ENCODE measurements at places on chromosomes 4 and X. TPM values are rescaled to one million over a fixed set of nuclear protein-coding genes. Genes with fewer than 3 reads are reported as not detected.

SPOCK3 gene
- 0.44 TPM for total RNA-seq

DNA sequence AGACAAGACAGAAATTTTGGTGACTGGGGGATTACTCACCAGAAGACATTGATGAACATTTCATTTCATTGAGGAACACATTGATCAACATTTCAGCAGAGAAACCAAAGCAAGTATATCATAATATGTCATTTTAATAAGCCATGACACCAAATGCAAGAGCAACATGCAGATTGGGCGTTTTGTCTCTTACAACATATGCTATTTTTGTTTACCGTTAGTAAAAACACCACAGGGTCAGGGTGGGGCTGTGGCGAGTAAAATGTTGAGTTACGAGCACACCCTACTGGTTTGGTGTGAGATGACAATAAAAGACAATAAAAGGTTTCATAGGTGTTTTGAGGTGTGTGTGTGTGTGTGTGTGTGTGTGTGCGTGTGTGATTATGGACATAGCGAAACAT, 294.5 kb downstream of the PDGFC start:
- no peak for DNase-seq
- no peaks in the 10 kb centered on the region for H3K36me3 ChIP-seq
- H3K27ac ChIP-seq: no peak overlapping the region

DNA sequence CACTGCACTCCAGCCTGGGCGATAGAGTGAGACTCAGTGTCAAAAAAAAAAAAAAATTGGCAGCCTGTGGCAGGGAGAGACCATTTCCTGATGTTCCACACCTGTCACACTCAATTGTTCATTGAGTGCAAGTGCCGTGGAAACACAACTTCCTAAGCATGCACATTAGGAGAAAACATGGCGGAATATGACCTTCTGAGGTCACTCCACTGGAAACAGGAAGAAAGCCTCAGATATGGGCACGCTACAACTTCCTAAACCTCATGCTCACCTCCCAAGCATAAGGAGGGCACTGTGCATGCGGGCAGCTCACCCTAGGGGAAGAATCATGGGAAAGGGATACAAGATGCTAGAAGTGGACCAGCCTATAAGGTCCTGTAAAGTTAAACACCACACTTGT, 28.5 kb upstream of the CD99 start:
- peaks cover 5% of the 10 kb centered on the region for H3K4me1 ChIP-seq
- no peak overlapping the region for H3K4me3 ChIP-seq
- no peak for DNase-seq
- no peaks in the 10 kb centered on the region for H3K27me3 ChIP-seq
- H3K36me3 ChIP-seq: peaks cover 3% of the 10 kb centered on the region

- no peaks in the 10 kb centered on the region for H3K4me1 ChIP-seq
- H3K27me3 ChIP-seq: no peaks in the 10 kb centered on the region
- H3K4me3 ChIP-seq: no peak overlapping the region
- H3K36me3 ChIP-seq: no peaks in the 10 kb centered on the region
Measured at GRCh38 chr4:9952415-9952950, 68.8 kb downstream of the SLC2A9 start.

GRCh38 chr4:137909529-137910309, 332.4 kb downstream of the SLC7A11 start:
- no peaks in the 10 kb centered on the region for H3K4me1 ChIP-seq
- H3K4me3 ChIP-seq: no peak overlapping the region
- no peak overlapping the region for H3K27ac ChIP-seq
- no peaks in the 10 kb centered on the region for H3K36me3 ChIP-seq

- no peak for DNase-seq
- no peak overlapping the region for H3K27ac ChIP-seq
- no peak overlapping the region for H3K4me3 ChIP-seq
Measured at GRCh38 chr4:138616775-138617174, 374.6 kb upstream of the SLC7A11 start.

MAGEB10 gene
- total RNA-seq: not detected

- H3K4me3 ChIP-seq: no peak overlapping the region
- no peaks in the 10 kb centered on the region for H3K27me3 ChIP-seq
- DNase-seq: no peak
Measured at GRCh38 chr4:60133375-60133774, 1066.8 kb upstream of the ADGRL3 start.

- H3K27me3 ChIP-seq: no peaks in the 10 kb centered on the region
- DNase-seq: no peak
- H3K36me3 ChIP-seq: peaks cover 18% of the 10 kb centered on the region
- peak overlapping the region; percentile 47 for H3K27ac ChIP-seq
- H3K4me3 ChIP-seq: no peak overlapping the region
Measured at GRCh38 chrX:119672426-119672825, 20.5 kb downstream of the SEPTIN6 start.

PLS3 gene
- total RNA-seq: 1.6 TPM

DNA sequence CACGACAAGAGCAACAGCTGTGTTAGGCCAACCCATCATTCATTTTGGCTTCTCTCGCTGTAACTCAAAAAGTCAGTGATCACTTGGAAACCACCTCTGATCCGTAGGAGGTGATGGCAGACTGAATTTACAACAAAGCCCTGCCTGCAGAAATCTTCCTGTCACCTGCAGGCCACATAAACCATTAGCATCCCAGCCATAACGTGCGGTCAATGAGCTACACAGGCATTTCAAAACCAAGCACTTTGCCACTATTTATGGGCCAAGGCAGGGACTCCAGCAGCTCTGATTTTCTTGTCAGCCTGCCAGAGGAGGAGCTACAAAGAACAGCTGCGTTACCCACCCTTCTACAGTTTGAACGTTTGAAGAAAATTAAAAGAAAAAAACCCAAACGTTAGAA, 228.1 kb upstream of the PPARGC1A start:
- no peaks in the 10 kb centered on the region for H3K36me3 ChIP-seq
- no peak for DNase-seq
- peaks cover 3% of the 10 kb centered on the region for H3K27me3 ChIP-seq
- H3K4me3 ChIP-seq: no peak overlapping the region
- no peak overlapping the region for H3K27ac ChIP-seq

DNA sequence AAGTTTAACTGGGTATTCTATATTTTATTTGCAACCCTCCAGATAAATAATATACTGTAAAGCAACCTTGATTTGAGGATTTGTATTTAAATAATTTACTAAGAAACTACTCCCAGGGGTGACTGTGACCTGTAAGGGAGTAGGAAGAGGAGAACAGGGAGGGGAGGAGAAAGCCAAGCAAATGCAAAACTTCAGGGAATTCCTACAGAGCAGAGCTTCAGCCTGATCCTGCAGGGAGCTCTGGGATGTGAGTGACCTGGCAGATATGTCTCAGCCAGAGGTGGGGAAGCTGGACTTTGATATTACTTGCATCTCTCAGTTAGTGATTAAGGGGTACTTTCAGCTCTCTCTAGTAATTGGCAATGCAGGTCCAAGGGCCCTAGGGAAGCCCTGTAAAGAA, 302.0 kb downstream of the FRMPD4 start:
- H3K27ac ChIP-seq: no peak overlapping the region
- H3K27me3 ChIP-seq: peaks cover 4% of the 10 kb centered on the region
- no peaks in the 10 kb centered on the region for H3K36me3 ChIP-seq

CXorf65 gene
- 10.4 TPM for total RNA-seq

GRCh38 chr4:95061220-95061619, 303.5 kb downstream of the BMPR1B start:
- H3K27me3 ChIP-seq: no peaks in the 10 kb centered on the region
- no peak overlapping the region for H3K4me3 ChIP-seq

GRCh38 chr4:106126062-106126461, 189.9 kb downstream of the TBCK start:
- H3K4me3 ChIP-seq: no peak overlapping the region
- no peak for DNase-seq
- no peaks in the 10 kb centered on the region for H3K27me3 ChIP-seq

PLRG1 gene
- total RNA-seq: 152 TPM

GRCh38 chrX:3541336-3541735, 172.1 kb downstream of the PRKX start:
- no peaks in the 10 kb centered on the region for H3K4me1 ChIP-seq
- H3K36me3 ChIP-seq: peaks cover 3% of the 10 kb centered on the region
- no peak overlapping the region for H3K4me3 ChIP-seq
- DNase-seq: no peak

USP27X gene
- 1.8 TPM for total RNA-seq

KCNIP4 gene
- not detected for total RNA-seq

DNA sequence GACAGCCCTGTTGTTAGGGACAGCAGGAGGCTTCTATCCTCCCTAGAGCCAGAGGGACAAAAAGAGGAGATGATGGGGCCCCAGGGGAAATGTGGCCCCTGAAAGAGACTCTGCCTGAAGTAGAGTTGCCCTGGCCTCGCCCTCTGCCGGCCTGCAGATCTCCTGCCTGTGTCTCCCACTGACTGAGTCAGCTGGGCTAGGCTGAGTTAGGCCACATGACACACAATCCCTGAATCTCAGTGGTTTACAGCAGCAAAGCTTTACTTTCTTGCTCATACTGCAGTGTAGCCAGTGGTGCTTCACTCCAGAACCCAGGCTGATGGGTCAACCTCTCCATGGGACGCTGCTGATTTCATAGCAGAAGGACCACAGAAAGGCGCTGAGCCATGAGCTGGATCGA, 23.5 kb downstream of the DRD5 start:
- H3K27ac ChIP-seq: no peak overlapping the region
- no peaks in the 10 kb centered on the region for H3K36me3 ChIP-seq
- peaks cover 22% of the 10 kb centered on the region for H3K27me3 ChIP-seq
- H3K4me1 ChIP-seq: no peaks in the 10 kb centered on the region
- DNase-seq: no peak

DNA sequence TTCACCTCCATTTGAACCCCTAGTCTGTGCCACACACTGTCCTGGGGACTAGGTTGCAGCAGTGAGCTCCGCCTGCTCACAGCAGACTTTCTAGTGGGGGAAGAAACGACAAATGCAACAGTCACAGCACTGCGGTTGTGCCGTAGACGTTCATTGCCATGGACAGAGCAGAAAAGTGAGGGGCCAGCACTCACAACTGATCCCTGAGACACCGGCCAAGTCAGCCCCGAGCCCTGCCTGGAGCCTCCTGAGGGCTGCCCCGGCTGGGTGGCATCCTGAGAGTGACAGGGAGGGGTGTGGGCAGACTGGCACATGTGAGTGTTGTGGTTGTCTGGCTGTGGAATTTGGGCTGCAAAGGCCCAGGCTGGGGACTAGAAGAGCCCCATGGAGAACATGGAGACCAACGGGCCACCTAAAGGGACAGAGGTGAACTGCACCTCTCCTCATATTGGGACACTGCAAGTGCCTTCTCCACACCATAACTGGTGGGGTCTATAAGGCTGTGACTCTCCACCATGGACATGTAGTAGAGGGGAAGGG, 4.6 kb downstream of the DUSP9 start:
- no peak for DNase-seq
- no peak overlapping the region for H3K27ac ChIP-seq
- no peak overlapping the region for H3K4me3 ChIP-seq
- H3K36me3 ChIP-seq: no peaks in the 10 kb centered on the region
- H3K27me3 ChIP-seq: peaks cover 7% of the 10 kb centered on the region

DNA sequence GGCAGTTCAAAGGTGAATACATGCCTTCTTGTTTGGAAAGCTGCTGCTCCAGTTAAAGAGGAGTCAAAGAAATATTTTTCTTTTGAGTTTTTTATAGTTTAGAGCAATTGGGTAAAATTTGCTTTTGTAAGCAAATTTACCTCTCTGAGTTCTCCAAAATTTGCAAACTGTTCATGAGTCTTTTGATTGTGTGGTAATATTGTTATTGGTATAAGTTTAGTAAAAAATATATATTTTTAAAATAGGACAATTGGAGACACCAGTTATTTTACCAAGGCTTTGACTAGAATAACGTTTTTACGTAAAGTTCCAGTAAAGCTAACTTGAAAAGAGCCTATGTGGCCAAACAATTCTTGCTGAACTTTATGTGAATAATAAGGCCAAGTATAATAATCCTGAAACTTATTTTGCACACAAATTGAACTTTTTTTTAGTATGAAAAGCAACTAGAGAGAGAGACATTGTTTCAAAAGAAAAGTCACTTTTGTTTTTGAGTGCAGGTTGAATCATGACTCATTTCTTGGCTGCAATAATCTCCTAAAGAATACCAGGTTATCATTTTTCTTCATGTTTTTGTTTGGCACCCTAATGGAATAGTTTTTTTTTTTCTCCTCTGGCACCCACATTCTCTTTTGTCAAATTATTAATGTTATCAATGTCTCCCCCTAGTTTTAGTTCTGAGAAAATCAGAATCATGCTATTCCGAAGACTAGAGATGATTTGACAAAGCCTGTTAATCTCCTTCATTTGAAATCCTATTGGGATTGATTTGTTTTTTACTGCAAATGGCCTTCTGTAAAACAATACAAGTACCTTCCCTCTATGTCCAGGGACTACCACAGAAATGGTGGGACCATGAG, 57.1 kb downstream of the UGT2B10 start:
- H3K4me1 ChIP-seq: no peaks in the 10 kb centered on the region
- DNase-seq: no peak

MCF2 gene
- 0.32 TPM for total RNA-seq

- H3K4me3 ChIP-seq: no peak overlapping the region
- no peaks in the 10 kb centered on the region for H3K36me3 ChIP-seq
- peaks cover 16% of the 10 kb centered on the region for H3K27me3 ChIP-seq
- no peak for DNase-seq
Measured at GRCh38 chrX:38086451-38087215, 80.3 kb downstream of the SYTL5 start.

DNA sequence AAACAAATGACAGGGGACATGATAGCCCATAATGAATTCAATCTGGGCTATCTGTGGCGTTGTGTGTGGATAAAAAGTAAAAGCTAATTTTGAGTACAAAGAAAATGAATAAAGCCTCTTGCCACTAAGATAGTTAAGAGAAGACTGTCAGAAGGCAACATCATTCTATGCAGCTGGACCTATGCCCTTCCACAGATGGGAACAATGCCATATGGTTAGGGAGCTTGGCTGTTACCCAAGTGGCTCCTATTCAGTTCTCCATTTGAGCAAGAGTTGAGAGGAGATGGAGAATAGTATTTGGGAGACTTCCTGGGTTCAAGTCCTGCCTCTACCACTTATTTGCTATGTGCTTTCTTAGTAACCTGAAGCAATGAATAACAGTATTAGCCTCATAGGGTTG, 107.7 kb downstream of the ANXA3 start:
- H3K27me3 ChIP-seq: no peaks in the 10 kb centered on the region
- peak overlapping the region; percentile 86 for H3K27ac ChIP-seq
- H3K4me1 ChIP-seq: peaks cover 64% of the 10 kb centered on the region
- H3K36me3 ChIP-seq: peaks cover 2% of the 10 kb centered on the region

COX7B2 gene
- not detected for total RNA-seq

PRR32 gene
- total RNA-seq: not detected

DNA sequence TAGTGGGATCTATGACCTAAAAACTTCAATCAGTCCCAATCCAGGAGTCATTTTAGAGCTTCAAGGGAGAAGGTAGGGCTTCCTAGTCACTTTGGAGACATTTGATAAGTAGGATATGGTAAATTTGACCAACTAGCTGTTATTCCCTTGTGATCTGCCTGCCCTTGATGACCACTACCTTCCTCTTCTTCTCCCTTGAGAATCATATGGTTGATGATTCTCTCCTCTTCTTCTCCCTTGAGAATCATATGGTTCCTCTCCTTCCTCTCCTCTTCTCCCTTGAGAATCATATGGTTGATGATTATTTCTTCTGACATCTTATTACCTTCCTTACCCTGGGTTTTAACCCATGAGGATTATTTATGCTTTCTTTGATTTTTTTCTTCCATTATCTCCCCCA, 482.6 kb upstream of the TENM3 start:
- H3K27me3 ChIP-seq: no peaks in the 10 kb centered on the region
- H3K4me1 ChIP-seq: no peaks in the 10 kb centered on the region
- H3K4me3 ChIP-seq: no peak overlapping the region
- no peak for DNase-seq
- no peak overlapping the region for H3K27ac ChIP-seq
- H3K36me3 ChIP-seq: no peaks in the 10 kb centered on the region
